NCI-H1417 treated with DMSO at 0.1 percent for 48 hours (cell line): ENCODE measurements at places on chromosomes 2 and 18.

GRCh38 chr2:16657671-16658070, 8.0 kb downstream of the CYRIA start:
- DNase-seq, result no peak

- DNase-seq, result no peak
These were observed 105.3 kb upstream of the TTN start for GRCh38 chr2:178912416-178913048.

- no peak for DNase-seq
These were observed 21.8 kb downstream of the FZD5 start for GRCh38 chr2:207747653-207748560.

DNA sequence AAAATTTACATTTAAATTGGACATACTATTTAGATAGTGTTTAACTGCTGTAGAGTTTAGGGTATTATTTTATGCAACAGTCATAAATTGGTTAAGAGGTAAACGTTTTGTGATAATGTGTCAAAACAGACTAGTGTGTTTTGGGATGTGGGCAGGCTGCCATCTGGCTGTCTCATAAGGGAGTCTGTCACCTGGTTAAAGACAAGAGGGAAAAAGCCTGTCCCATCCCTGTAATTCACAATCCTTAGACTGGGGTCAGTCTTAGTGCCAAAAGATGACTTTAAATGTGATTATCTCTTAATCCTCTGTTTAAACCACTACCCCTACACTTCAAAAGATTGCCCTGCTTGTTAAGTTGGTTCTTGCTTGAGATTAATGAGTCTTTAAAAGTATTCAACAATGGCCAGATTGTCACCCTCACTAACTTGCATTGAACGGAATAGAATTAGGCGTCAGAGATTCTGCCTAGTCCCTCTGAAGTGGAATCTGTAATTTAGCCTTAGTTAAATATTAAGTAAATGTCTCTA, 59.2 kb downstream of the SGPP2 start:
- no peak for DNase-seq

DNA sequence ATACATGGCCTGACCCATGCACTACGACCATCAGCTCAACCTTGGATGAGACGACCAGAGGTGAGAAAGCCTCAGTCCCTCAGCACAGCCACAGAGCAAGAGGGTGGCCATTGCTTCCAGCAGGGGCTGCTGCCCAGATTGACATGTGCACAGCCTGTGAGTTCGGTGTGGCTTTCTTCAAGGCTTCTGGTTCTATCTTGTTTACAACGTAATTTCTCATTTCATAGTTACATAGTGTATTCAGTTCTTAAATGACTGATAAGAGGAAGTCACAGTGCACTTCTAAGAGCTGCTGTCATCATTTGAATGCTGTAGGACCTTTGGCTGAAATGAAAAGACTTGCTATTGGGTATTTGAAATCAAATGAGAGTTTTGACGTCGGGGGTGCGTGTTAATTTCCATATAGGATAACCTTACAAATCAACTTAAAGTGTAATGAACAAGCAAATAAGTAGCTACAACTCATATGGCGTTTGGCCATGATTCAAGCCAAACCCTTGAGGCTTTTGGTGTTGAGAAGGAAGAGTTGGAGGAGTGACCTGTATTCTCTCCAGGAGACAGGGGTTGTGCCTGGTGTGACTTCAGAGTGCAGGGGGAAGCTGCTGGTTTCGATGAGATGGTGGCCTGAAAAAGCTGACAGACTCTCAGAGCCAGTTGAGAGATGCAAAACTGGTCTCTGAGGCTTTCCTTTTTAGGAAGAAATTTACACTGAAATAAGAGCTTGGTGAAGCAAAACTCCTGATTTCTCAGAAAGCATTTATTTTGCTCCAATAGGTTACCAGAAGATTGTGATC, 51.0 kb downstream of the TSHZ1 start:
- no peak for DNase-seq

DNA sequence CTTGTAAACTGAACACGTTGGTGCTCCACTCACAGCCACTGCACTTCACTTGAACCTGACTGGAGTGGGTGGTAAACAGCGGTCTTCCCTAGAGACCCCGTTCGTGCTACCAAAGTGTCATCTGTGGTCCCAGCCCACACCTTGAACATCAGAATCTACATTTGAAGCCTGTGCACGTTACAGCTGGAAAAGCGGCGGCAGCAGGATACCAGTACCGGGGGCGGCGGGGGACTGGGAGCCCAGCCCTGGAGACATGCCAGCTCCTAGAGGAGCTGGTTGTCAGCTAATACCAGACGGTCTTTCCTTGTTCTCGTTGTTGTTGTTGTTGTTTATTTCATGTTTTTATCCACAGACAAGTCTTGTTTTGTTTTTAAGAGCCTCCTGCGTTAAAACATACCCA, 156.7 kb downstream of the WDSUB1 start:
- DNase-seq, result no peak
